ENCODE measurements at places on chromosomes 11 and 22. TPM values are rescaled to one million over a fixed set of nuclear protein-coding genes. Genes with fewer than 3 reads are reported as not detected.

DNA sequence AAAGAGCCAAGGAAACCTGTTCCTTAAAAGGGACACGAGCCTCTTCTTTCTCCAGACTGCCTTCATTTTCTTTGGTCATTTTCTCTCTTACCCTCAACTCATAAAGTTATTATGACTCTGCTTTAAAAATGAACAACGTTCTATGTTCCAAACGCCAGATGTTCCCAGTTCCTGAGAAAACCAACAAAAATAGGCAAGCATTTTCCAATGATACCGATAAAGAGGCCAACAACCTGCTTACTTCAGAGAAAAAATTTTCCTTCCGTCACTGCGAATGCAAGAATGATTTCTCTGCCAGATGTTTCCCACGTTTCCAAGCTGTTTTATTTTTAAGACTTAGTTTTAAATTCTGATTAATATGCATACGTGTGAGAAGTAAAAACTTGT, 315 bp upstream of the TRPC6 start:
- no peak for DNase-seq

CELSR1 gene
- 5.9 TPM for polyA plus RNA-seq

GRCh38 chr11:114846416-114846791, 168.1 kb downstream of the NXPE2 start:
- DNase-seq, result no peak

CFAP300 gene
- polyA plus RNA-seq, result 1.9 TPM

Measured in large intestine (tissue), 12 donors.